ELF-1 (cell line): ENCODE measurements at places on chromosomes 5 and 9.

- DNase-seq = no peak
These were observed 204.9 kb downstream of the CHSY3 start for GRCh38 chr5:130109152-130109551.

GRCh38 chr5:18985171-18985758, 1002.7 kb downstream of the CDH18 start:
- peak; percentile 10 for DNase-seq

DNA sequence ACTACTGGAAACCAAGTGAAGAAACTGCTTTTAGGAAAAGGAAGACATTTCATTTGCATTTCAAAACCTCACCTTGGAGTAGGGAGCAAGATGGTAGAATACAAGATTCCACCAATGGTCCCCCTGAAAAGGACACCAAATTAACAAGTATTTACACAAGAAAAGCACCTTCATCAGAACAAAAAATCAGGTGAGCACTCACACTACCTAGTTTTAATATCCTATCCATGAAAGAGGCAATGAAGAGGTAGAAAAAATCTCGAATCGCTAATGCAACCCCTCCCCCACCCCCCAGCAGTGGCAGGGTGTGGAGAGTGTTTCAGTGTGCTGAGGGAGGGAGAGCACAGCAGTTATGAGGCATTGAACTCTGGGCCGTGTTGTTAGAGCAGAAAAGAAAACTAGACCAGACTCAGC, 1397.0 kb upstream of the C9orf72 start:
- DNase-seq = peak; percentile 16

GRCh38 chr5:137641148-137641547, 94.7 kb downstream of the KLHL3 start:
- no peak for DNase-seq

- DNase-seq = no peak
These were observed 431 bp downstream of the TMOD1 start for GRCh38 chr9:97501972-97502221.

GRCh38 chr5:67581203-67581602, 384.6 kb upstream of the CD180 start:
- DNase-seq = no peak

DNA sequence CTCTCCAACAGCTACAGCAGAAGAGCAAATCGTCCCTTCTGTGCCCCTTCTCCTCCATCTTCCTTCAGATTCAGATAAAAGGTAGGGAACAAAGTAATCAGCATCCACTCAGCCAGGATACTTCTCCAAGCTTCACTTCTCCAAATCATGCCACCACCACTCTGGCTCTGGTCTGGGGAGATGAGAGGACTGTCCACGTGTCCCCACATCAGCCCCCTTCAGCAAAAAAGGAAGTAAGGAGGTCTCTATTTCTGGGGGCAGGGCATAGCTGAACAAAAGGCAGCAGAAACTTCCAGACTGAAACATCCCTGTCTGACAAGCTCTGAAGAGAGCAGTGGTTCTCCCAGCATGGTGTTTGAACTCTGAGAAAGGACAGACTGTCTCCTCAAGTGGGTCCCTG, 116.9 kb downstream of the C5orf15 start:
- no peak for DNase-seq

GRCh38 chr5:153884612-153884957, 154.1 kb downstream of the FAM114A2 start:
- DNase-seq = no peak

DNA sequence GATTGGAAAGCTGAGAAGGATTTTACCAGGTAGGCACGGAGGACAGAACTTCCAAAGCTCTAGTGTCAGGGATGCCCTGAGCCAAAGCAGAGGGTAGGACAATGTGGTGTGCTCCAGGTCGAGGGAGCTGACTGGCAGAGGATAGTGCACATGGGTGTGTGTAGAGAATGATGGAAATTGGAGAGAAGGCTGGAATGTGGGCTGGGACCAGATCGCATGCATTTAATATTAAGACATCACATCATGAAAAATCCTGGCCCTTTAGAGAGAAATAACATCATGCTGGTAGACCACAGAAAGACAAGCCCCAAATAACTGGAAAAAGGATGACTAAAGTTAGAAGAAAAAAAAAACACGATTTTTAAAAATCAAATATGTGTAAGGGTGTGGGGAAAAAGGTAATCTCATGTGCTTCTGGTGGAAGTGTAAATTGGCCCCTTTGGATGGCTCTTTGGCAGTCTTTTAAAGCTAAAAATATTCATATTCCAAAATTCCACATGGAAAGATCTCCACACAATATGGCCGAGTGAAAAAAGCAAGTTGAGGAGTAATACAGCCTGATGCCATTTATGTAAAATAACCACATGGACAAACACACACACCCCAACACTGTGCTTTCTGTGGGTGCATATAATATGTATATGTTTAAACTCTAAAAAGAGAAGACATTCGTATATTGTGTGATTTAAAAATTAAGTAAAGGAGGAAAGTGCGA, 67.0 kb upstream of the TGFBR1 start:
- DNase-seq = no peak

GRCh38 chr9:71003346-71003745, 118.1 kb downstream of the TRPM3 start:
- DNase-seq = no peak
